ENCODE measurements at places on chromosomes 2 and 18. TPM values are rescaled to one million over a fixed set of nuclear protein-coding genes. Genes with fewer than 3 reads are reported as not detected.

Gene SERPINB8
- total RNA-seq: 54.1 TPM

Gene TRAF3IP1
- total RNA-seq: 30.1 TPM

Gene ATOH8
- total RNA-seq: 1.2 TPM

Gene SNED1
- total RNA-seq: 18.0 TPM

Gene PJVK
- 7.4 TPM for total RNA-seq

Gene PLB1
- 0.91 TPM for total RNA-seq

Gene UGT1A9
- total RNA-seq: not detected

Gene FBXO48
- total RNA-seq: 1.7 TPM

Gene COLEC12
- not detected for total RNA-seq

Gene AGXT
- not detected for total RNA-seq

Gene MC4R
- not detected for total RNA-seq

Gene FSHR
- total RNA-seq: not detected

Gene TBR1
- 0.26 TPM for total RNA-seq

Gene IRS1
- total RNA-seq: 10.5 TPM

Gene CYRIA
- 1.2 TPM for total RNA-seq

Gene SLC9A4
- total RNA-seq: not detected

Gene AQP4
- not detected for total RNA-seq

Gene KCNF1
- not detected for total RNA-seq

Gene CCDC150
- 5.5 TPM for total RNA-seq

Gene EPB41L3
- not detected for total RNA-seq

Gene ALKAL2
- total RNA-seq: not detected

Gene DUSP2
- total RNA-seq: 1.3 TPM

Gene ANKRD29
- total RNA-seq: 2.4 TPM

Gene DSG1
- not detected for total RNA-seq

Gene ADD2
- 0.23 TPM for total RNA-seq

Gene UPP2
- not detected for total RNA-seq

Gene CXCR1
- 0.12 TPM for total RNA-seq

Gene SLC4A5
- total RNA-seq: 0.12 TPM

Gene RAD51AP2
- 0.14 TPM for total RNA-seq

Gene PRKCE
- 12.1 TPM for total RNA-seq

Gene PSMA8
- not detected for total RNA-seq

Gene LTBP1
- 99.0 TPM for total RNA-seq

Gene CENPA
- total RNA-seq: 19.7 TPM

Gene KIAA2012
- total RNA-seq: not detected
